ENCODE measurements at places on chromosomes 12 and 14. TPM values are rescaled to one million over a fixed set of nuclear protein-coding genes. Genes with fewer than 3 reads are reported as not detected.

Gene ACACB
- total RNA-seq, result 9.1 TPM

GRCh38 chr12:2013086-2013485 is 8.8 kb upstream of the DCP1B start:
- peak; percentile 9 for DNase-seq

- DNase-seq, result no peak
Measured at GRCh38 chr12:1643905-1644533, 15.0 kb downstream of the WNT5B start.

Gene CLEC1A
- total RNA-seq, result not detected

Gene TCL1B
- not detected for total RNA-seq

Gene HCAR1
- total RNA-seq, result 1.5 TPM

Gene SLC8A3
- under 0.01 TPM for total RNA-seq

DNA sequence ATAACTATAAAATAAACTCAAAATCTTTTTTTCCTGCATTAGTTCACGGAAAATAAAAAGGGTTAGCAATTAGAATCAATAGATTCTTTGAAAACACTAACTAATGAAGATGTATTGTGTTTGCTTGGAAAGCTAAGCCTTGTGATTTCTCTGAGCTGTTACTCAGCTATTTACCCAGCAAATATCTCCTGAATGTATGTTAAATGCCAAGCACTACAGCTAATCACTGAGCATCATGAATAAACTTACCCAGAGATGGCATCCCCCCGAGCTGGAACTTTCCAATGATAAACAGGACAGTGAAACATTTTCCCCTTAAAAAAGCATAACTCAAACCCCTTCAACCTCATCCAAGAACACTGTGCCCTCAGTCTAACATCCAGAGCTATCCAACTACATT is 71.2 kb downstream of the SLC2A13 start:
- no peak for DNase-seq

DNA sequence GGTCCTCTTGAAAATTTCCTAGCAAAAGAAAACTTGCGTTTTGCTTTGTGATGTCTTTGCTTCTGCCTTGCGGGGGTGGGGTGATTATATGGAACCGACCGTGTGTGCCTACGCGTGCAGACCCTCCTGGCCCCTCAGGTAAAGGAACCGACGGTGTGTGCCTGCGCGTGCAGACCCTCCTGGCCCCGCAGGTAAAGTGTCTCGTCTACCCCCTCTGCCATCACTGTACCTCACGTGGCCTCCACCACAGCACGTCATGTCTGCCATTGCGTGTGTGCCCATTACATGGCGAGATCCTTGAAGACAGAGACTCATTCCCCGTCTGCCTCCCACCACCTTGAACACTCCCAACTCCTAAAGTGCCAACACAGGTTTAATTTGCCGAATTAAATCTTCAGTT is 3.6 kb downstream of the GOLGA3 start:
- DNase-seq, result no peak

GRCh38 chr12:79524507-79525148 is 166.1 kb downstream of the PAWR start:
- no peak for DNase-seq

All from fibroblast of lung (primary cell).